Stimulated activated CD4-positive, alpha-beta T cell treated with anti-CD3 and anti-CD28 coated beads, Interleukin-4, amount 100 ng/mL, for 48 hours (primary cell): ENCODE measurements at places on chromosomes 6 and 20.

- no peak for DNase-seq
Observed at GRCh38 chr6:169783971-169784820, 32.8 kb downstream of the ERMARD start.

GRCh38 chr6:87104667-87105066 is 9.8 kb upstream of the CGA start:
- DNase-seq = no peak

GRCh38 chr20:57438552-57438951 is 47.4 kb downstream of the RBM38 start:
- no peak for DNase-seq

DNA sequence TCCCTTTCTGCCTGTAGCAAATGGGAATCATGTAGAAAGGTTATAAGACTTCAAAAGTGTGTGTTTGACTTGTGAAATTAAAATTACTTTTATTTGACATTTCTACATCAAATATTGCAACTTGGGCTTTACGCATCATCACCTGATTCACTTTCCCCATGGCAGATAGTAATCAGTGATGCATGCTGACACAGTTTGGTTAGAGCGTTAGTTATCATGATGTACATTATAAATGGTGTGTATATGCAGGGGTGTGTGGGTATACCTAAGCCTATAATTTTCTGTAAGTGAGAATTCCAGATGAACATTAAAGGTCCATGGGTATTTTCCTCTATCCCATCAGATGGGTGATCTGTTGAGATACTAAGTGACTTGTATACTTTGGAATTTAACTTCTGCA is 141.5 kb downstream of the KLHL32 start:
- DNase-seq = no peak

GRCh38 chr20:35673884-35674283 is 9.2 kb upstream of the CPNE1 start:
- DNase-seq = no peak

GRCh38 chr6:117317261-117317660 is 51.9 kb downstream of the VGLL2 start:
- no peak for DNase-seq

GRCh38 chr20:10131732-10132345 is 86.8 kb upstream of the SNAP25 start:
- no peak for DNase-seq
